A549 (cell line): ENCODE measurements at places on chromosomes 13 and 19.

GRCh38 chr13:37484056-37484455 lies 114.5 kb downstream of the POSTN start:
- no peak for DNase-seq

DNA sequence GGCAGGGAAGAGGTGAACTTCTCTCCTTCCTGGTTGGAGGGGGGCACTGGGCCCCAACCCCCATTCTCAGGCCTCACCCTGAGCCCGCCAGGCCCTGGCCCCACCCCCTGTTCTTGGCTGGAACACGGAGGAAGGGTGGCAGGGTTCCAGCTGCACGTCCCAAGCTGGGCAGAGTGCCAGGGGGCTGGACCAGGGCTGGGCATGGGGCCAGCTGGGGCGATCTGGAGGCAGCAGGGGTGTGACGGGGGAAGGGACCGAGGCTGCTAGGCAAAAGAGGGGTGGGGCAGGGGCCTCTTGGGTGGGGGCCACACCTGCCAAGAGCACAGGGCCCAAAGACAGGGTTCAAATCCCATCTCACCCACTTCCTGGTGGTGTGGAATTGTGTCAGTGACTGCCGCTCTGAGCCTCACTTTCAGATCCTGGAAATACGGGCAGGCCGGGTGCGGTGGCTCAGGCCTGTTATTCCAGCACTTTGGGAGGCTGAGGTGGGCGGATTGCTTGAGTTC lies 2.2 kb downstream of the HIF3A start:
- DNase-seq: peak; percentile 90

- DNase-seq: no peak
Measured at GRCh38 chr13:86986448-86986847, 684.7 kb upstream of the SLITRK5 start.

DNA sequence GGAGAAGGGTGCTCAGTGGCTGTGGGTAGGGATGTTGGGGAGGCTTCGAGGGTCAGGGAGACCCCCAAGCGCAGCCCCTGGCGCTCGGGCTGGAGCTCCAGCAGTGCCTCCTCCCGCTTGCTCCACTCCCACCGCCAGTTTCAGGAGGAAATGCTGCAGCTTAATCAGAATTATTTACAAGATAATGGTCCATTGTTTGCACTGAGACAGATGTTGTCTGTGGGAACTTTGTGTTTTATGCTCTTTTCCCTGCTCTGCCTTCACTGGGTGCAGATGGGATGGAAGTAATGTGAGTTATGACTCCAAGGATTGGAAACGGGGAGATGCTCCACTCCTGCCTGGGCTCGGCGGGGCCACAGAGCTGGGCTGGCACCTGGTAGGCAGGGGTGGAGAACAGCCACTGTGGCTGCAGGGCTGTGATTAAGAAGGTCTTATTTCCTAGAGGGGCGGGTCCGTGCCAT lies 192.4 kb downstream of the ZNF536 start:
- no peak for DNase-seq
